NCI-H2171 (cell line): ENCODE measurements at places on chromosomes 7 and 10.

GRCh38 chr7:147809786-147810185 lies 780.8 kb upstream of the C7orf33 start:
- DNase-seq = no peak

GRCh38 chr7:117567781-117568180 lies 88.0 kb downstream of the CFTR start:
- no peak for DNase-seq

DNA sequence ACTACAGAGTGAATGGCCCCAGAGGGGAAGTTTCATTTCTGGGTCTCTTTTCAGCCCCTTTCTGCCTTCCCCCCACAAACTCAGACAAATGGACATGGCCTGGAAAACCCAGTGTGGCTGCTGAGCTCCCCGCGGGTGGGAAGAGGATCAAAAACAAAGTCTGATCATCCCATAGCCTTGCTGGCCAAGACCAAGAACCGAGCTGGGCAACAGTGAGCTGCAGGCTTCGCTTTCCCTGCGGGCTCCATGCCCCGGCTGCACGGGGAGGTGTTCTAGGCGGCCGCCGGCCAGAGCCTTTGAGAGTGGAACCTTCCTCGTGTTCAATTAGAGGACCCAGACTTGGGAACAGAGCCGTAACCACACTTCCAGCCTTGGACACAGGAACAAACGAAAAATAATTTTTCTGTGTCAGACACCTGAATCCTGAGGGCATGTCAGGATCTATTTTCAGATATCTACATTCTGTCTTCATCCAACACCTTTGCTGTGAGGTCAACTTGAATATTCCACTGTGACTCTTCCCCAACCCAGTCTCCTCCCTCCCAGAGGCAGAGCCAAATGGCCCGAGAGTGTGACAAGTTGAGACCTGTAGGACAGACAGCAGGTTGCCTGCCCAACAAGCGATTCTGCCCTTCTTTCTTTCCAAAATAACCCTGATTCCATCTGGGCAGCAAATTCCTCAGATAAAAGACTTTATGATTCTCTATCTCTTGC lies 26.0 kb downstream of the WDR86 start:
- no peak for DNase-seq

- DNase-seq = no peak
These were observed 489.8 kb downstream of the NEBL start for GRCh38 chr10:20407357-20407756.

DNA sequence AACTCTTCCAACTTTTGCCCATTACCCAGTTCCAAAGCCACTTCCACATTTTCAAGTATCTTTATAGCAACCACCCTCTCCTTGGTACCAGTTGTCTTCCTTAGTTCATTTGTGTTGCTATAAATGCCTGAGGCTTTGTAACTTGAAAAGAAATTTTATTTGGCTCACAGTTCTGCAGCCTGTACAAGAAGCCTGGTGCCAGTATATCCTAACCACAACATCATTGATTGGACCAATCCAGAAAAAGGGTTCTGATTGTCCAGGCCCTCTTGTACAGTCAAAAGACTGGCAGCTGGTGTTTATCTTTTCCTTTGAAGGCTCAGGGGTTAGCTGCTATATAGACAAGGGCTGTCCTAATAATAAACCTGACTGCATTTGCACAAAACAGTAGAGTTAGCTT lies 21.1 kb upstream of the ABCC2 start:
- no peak for DNase-seq

DNA sequence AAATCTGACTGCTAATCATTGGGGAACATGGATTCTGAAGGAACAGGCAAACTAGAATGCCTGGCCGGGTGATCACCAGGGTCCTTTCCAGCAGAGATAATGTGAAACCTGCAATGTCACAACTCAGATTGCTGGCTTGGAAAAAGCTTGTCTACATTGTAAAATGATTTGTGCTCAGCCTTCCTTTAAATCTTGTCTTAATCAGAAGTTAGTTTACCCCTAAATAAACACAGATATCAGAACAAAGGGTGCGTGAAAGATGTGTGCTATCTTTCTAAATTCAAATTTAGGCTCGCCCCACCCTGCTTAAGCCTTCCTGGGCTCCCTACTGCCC lies 26.3 kb downstream of the COBL start:
- no peak for DNase-seq

GRCh38 chr10:94286901-94287300 lies 75.8 kb downstream of the NOC3L start:
- no peak for DNase-seq

DNA sequence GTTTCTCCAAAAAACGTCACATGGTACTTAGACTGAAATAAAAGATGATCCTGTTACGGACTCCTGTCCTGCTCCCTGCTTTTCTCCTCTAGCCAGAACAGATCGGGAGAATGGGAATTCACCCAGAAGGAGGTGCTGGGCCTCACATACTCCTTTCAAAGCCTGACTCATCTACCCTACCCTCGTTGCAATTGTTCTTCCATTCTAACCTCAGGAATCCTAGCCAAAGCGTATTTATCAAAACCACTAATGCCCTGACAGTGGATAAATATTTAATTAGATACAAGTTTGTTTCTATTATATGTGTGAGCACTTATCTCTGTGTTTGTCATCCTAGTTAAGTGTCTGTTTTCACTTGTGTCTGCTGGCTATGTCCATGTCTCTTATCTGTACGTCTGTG lies 21.7 kb downstream of the ZCWPW1 start:
- no peak for DNase-seq

GRCh38 chr7:24135003-24135817 lies 148.8 kb upstream of the NPY start:
- no peak for DNase-seq
